ENCODE measurements at places on chromosomes 11 and 22. TPM values are rescaled to one million over a fixed set of nuclear protein-coding genes. Genes with fewer than 3 reads are reported as not detected.

DNA sequence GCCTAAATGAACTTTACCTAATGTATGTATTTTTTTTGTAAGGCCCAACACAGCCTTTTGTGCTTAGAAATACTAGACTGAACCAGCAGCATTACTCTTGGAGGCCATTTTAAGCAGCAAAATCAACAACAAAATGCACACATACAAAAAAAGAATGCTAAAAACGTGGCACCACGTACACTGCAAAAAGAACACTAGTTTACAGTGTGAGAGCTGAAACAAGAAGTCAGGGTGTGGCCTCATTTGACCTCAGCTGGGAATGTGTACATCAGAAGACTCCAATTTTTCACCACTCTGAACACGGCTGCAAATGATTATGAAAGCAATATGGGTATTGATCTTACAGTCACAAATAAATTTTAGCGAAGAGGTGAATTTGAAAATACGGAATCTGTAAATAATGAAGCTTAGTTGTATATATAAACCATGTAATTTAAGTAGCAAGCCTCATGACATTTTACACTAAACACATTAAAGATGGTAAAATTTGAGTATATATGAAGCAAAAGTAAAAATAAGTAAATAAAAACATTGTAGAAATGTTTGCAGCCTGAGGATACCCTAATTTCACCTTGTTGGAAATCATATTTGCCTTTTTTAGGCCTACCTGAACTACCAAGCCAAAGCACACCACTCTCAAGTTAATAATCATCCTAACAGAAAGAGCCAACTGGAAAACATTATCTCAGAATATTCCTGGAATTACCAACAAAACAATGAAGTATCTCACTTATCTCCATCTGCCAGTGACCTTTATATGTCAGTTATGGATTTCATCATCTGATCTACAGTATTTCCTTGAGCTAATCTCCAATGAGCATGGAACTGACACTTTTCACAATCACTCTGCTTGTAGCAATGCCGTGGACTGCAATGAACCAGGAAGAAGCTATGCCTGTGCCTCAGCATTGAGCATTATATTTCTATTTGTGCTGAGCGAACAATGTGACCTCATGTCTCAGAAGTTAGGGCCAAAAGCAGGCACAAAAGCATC is 319.5 kb upstream of the FAT3 start:
- no peaks in the 10 kb centered on the region for H3K27me3 ChIP-seq
- no peak overlapping the region for H3K27ac ChIP-seq
- H3K4me3 ChIP-seq, result no peak overlapping the region
- no peak for DNase-seq
- H3K4me1 ChIP-seq, result no peaks in the 10 kb centered on the region

GRCh38 chr11:24181395-24182047 is 315.3 kb upstream of the LUZP2 start:
- no peak overlapping the region for H3K27ac ChIP-seq
- H3K27me3 ChIP-seq, result no peaks in the 10 kb centered on the region
- H3K36me3 ChIP-seq, result no peaks in the 10 kb centered on the region

GRCh38 chr11:78541537-78541936 is 33.1 kb downstream of the NARS2 start:
- no peak for DNase-seq
- no peaks in the 10 kb centered on the region for H3K4me1 ChIP-seq

DNA sequence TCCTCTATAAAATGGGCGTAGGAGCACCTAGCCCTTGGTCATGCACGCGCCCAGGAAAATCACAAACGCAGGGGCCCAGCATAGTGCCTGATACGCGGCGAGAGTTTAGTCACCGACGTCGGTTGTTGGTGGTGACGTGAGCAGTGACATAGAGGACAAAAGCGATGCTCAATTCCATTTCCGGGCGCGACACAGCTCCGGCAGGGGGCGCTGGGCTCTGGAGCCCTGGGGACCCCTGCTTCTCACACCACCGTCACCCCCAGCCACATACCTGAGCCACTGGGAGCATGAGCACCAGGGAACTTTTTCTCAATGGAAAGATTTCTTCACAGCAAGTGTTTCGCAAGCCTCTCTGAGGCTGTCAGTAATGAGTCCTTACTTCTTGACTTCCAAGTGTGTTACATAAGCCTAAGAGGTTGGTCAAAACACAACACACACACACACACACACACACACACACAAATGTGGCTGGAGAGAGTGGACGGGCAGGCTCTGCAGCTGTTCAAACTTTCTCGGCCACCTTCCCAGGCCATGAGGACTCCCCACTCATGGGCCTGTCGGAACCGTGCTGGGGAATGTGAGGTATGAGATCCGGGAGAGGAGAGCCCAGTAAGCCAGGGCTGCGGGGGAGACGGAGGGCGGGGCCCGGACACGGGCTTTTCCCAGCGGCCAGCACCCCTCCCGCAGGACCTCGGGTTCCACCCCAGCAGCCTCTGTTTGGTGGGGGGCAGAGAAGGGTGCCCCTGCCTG is 36.9 kb upstream of the LINC01488 start:
- peak overlapping the region; percentile 96 for H3K27ac ChIP-seq
- H3K36me3 ChIP-seq, result no peaks in the 10 kb centered on the region
- no peaks in the 10 kb centered on the region for H3K4me1 ChIP-seq
- H3K27me3 ChIP-seq, result no peaks in the 10 kb centered on the region

GRCh38 chr11:117259417-117259816 is 26.9 kb downstream of the RNF214 start:
- peaks cover 53% of the 10 kb centered on the region for H3K36me3 ChIP-seq
- no peaks in the 10 kb centered on the region for H3K27me3 ChIP-seq
- DNase-seq, result no peak
- no peak overlapping the region for H3K27ac ChIP-seq
- no peak overlapping the region for H3K4me3 ChIP-seq

GRCh38 chr22:44994399-44995104 is 15.3 kb downstream of the PHF21B start:
- no peak overlapping the region for H3K4me3 ChIP-seq
- no peak overlapping the region for H3K27ac ChIP-seq
- peaks cover 16% of the 10 kb centered on the region for H3K4me1 ChIP-seq
- DNase-seq, result no peak

- no peaks in the 10 kb centered on the region for H3K4me1 ChIP-seq
- H3K27ac ChIP-seq, result no peak overlapping the region
- H3K4me3 ChIP-seq, result no peak overlapping the region
- no peaks in the 10 kb centered on the region for H3K27me3 ChIP-seq
- DNase-seq, result no peak
Observed at GRCh38 chr11:24511511-24511910, 14.7 kb downstream of the LUZP2 start.

DNA sequence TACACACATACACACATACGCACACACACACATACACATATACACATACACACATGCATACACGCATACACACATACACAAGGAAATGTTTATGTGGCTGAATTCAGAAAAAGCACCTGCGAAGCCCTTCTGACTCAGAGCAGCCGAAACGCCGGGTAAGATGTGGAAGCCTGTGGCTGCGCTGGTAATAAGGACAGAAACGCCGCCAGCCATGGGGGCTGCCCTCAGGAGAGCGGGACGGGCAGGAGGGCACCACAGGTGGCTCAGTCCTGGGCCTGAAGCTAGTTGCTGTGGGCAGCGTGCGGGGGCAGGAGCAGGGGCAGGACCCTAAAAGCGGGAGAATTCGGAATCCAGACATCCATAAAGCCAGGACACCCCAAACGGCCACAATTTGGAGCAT is 378.3 kb downstream of the BRD1 start:
- no peaks in the 10 kb centered on the region for H3K36me3 ChIP-seq
- H3K4me1 ChIP-seq, result peaks cover 6% of the 10 kb centered on the region
- peak; percentile 50 for DNase-seq
- H3K27ac ChIP-seq, result no peak overlapping the region

DNA sequence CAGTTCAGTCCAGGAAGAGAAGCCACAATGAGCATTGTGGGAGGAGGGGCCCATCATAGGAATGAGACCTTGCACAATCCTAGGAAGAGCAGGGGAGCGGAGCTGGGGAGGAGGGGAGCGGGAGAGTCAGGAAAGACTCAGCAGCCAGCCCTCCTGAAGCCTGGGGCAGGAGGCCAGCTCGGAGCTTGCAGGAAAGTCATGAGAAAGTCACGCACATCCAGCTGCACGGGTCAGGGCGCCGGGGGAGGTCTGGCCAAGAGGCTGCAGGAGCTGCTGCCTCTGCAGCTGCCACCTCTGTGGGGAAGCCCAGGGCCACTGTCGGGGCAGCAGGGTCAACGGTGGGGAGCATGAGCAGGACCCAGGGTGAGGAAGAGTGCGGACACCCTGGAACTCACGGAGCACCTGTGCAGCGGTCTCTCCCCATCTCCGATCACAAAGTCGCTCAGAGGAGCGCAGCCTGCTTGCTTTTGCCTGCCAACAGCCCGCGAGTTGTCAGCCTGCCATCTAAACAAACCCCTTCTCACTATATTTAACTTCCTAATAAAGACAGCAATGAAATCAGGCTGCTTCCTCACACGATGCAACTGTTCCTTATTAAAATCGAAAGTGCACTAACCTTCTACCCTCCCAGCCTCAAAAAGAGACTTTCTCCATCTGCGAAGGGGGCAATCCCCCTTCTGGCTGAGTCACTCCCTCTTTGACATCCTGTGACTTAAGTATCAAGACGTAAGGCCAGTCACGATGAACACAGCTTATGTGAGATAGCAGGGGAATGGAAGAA is 52.9 kb upstream of the RTL6 start:
- peak; percentile 25 for DNase-seq
- H3K4me3 ChIP-seq, result no peak overlapping the region
- no peaks in the 10 kb centered on the region for H3K4me1 ChIP-seq
- no peaks in the 10 kb centered on the region for H3K36me3 ChIP-seq

DNA sequence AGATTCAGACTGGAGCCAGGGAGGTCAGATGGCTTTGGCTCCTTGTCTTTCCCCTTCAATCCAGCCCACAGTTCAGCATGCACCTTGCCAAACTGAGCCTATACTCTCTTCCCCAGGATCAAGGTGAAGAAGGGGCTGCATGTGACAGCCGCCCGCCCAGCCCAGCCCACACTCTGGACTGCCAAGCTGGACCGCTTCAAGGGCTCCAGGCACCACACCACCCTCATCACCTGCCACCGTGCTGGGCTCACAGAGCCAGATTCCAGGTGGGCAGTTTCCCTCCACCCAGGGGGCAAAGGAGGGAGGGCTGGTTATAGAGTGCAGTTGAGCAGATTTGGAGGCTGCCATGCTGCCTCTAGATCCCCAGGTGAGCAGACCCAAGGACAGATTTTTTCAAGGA is 6.1 kb downstream of the TMEM132A start:
- no peak overlapping the region for H3K27ac ChIP-seq
- no peaks in the 10 kb centered on the region for H3K27me3 ChIP-seq
- DNase-seq, result no peak
- H3K4me3 ChIP-seq, result no peak overlapping the region
- H3K4me1 ChIP-seq, result no peaks in the 10 kb centered on the region
- H3K36me3 ChIP-seq, result peaks cover 39% of the 10 kb centered on the region

GRCh38 chr11:65069217-65069616 is 10.9 kb upstream of the NAALADL1 start:
- no peak for DNase-seq
- no peak overlapping the region for H3K27ac ChIP-seq
- no peaks in the 10 kb centered on the region for H3K36me3 ChIP-seq
- H3K4me3 ChIP-seq, result no peak overlapping the region
- no peaks in the 10 kb centered on the region for H3K27me3 ChIP-seq

DNA sequence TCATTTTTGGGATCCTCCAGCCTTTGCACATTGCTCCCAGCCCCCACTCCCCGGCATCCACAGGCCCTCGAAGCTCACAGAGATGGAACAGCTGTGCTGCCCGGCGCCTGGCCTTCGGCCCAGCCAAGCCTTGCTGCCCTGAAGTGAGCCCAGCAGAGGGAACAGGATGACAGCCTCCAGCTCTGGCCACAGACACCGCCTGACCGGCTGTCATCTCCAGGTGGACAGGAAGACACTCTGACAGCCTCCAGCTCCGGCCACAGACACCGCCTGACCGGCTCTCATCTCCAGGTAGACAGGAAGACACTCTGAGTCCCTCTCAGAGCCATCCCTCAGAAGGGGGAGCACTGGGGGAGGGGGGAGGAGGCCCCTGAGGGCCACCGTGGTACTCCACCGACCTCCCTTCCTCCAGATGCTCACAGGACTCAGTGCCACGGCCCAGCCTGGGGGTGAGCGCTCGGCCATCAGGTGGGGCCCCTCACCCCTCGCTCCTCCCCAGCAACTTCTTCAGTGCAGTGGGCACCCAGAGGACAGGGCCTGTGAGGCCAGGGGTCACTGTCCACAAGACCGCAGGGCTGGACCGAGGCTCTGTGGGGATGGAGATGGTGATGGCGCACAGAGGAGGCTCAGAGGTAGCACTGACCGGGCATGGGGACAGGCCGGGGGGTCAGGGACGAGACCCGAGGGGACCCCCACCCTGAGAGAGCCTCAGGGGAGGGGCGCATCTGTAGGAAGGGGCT is 58.6 kb downstream of the BRD1 start:
- no peaks in the 10 kb centered on the region for H3K27me3 ChIP-seq
- no peak overlapping the region for H3K4me3 ChIP-seq
- DNase-seq, result no peak
- H3K27ac ChIP-seq, result no peak overlapping the region
- peaks cover 18% of the 10 kb centered on the region for H3K36me3 ChIP-seq

- no peak for DNase-seq
- H3K4me1 ChIP-seq, result peaks cover 4% of the 10 kb centered on the region
- H3K27me3 ChIP-seq, result no peaks in the 10 kb centered on the region
- no peaks in the 10 kb centered on the region for H3K36me3 ChIP-seq
- H3K4me3 ChIP-seq, result no peak overlapping the region
Observed at GRCh38 chr11:17649696-17650095, 69.7 kb upstream of the MYOD1 start.

DNA sequence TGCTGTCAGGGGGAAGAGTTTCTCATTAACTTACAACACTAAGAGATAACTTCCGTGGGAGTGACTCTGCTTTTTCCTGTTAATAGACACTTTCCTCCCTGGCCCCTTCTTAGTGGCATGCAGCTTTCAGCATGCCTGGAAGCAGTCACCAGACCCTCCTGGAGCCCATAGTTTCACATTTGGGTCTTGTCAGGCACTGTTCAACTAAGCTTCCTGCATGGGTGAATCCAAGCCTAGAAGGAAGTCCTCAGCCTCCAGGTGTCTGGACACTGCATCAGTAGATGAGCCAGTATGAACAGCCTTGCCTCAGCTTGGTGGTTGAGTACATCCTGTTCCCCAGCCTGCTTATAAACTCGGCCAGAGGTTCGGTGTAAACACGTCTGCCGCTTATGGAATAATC is 68.1 kb downstream of the PPP6R3 start:
- H3K4me1 ChIP-seq, result peaks cover 4% of the 10 kb centered on the region
- H3K4me3 ChIP-seq, result no peak overlapping the region
- H3K36me3 ChIP-seq, result peaks cover 92% of the 10 kb centered on the region
- DNase-seq, result no peak
- no peaks in the 10 kb centered on the region for H3K27me3 ChIP-seq

RFPL2 gene
- 1.9 TPM for total RNA-seq

PKDREJ gene
- total RNA-seq, result 0.04 TPM

IL10RA gene
- 0.46 TPM for total RNA-seq

IRAG1 gene
- 6.5 TPM for total RNA-seq

RFPL3 gene
- not detected for total RNA-seq

UBQLNL gene
- not detected for total RNA-seq

CDC42BPG gene
- total RNA-seq, result 12.3 TPM

CARD16 gene
- not detected for total RNA-seq

SCN3B gene
- 0.90 TPM for total RNA-seq

ISX gene
- not detected for total RNA-seq

PDGFB gene
- 11.5 TPM for total RNA-seq

SIK2 gene
- 13.4 TPM for total RNA-seq
